ENCODE measurements at places on chromosomes 12 and 14.

- DNase-seq, result no peak
Measured at GRCh38 chr14:105026802-105027563, 6.1 kb upstream of the CDCA4 start.

GRCh38 chr12:122635471-122635870, 67.7 kb downstream of the HCAR2 start:
- DNase-seq, result no peak

GRCh38 chr12:111275308-111275707, 93.6 kb downstream of the PHETA1 start:
- DNase-seq, result no peak

DNA sequence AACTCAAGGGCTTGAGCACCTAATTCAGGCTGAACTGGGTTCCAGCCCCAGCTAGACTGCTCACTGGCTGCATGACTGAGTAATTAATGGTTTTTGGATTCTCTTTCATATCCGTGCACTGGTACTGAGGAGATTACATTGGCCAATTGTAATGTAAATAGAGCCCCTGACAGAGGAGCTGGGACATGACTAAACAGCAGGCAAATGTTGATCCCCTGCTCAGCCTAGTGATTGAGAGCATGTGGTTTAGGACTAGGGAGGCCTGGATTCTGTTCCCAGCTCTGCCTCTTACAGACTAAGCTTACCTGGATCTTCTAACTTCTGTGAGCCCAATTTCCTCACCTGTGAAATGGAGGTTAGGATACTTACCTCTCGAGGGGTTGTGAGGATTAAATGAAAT, 204.3 kb downstream of the ESR2 start:
- DNase-seq, result no peak

- DNase-seq, result no peak
Measured at GRCh38 chr14:83019744-83020414, 1486.2 kb upstream of the SEL1L start.

DNA sequence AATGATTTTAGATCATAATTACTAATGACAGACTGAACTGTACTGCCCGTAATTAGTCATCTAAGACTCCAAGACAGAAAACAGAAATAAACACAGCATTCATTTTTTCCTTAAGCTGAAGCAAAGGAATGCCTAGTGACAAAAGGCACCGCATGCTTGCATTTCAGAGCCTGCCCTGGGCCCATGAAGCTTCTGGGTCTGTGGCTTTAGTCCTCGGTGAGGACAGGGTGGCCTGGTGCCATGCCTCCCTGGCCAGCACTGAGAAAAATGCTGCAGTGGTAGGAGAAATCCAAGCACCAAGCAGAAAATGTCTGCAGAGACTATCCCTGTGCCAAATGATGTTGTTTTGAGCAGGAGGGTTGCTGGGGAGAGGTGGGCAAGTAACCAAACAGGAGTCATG, 171.6 kb downstream of the CALM1 start:
- DNase-seq, result no peak

DNA sequence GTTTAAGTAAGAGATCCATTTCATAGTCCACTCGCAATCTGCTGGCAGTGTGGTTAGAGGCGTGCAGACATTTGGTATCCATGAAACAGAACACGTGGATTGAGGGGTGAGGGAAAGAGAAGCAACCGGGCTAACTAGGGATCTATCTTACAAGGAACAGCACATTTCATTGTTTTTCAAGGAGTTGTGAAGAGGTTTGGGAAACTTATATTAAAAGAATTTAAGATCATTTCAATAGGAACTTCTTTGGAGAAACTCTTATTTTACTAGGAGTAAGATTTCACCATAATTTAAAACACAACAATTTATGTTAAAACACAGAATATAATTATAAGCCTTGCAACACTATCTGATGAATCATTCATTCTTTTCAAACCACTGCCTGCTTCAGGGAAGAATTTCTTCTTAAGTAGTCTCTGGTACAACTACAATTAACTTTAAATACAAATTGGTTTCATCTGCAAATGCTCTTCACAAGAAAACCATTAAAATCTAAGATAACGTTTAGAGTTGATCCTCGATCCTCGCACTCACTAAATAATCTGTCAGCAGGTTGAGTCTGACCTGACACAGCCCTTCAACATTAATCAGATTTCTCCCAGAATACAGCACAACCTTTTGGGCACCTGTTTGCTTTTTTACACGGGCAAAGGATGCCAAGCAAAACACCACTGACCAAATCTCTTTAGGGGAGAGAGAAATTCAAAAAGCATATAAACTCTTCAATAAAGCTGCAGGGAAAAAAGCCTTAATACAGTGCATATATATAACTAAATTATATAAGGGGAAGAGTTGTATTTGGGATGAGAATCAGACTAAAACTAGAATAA, 27.3 kb downstream of the PPTC7 start:
- no peak for DNase-seq

GRCh38 chr14:95234426-95234825, 77.1 kb upstream of the DICER1 start:
- DNase-seq, result no peak

- no peak for DNase-seq
Measured at GRCh38 chr12:123813349-123813748, 51.2 kb downstream of the DNAH10 start.

DNA sequence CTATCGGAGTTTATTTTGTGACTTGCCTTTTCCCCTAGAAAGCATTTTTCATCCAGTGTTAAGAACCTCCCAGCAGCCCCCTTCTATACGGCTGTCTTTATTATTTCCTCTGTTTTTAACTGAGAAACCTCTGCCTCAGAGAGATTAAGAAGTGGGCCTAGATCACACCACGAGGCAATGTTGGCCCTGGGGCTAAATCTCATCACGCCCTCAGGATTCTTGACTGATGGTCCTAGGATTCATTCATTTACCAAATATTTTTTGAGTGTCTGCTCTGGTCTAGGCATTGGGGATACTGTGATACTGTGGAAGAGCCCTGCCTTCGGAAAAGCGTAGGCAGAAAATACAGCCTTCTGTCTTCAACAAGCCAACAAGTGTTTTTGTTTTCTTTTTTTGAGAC, 42.1 kb downstream of the C14orf132 start:
- DNase-seq, result no peak

- no peak for DNase-seq
Measured at GRCh38 chr14:87461704-87462103, 531.3 kb downstream of the GALC start.

DNA sequence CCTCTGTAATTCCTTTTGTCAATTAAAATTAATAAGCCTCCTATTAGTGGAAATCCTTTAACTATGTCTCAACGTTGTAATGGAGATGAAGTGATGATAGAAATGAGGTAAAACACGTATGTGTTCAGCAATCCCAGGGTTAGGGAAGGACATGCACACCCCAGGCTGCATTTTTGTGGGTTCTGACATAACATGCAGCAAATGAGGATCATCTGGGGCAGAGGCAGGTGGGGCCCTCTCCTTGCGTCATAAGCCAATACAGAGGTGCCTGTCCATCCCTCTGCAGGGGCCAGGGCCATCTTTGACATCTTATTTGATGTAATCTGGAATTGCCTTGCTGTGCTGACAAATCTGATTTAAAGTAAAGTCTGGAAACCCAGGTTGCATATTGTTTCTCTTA, 73.2 kb downstream of the MYRFL start:
- DNase-seq, result no peak

DNA sequence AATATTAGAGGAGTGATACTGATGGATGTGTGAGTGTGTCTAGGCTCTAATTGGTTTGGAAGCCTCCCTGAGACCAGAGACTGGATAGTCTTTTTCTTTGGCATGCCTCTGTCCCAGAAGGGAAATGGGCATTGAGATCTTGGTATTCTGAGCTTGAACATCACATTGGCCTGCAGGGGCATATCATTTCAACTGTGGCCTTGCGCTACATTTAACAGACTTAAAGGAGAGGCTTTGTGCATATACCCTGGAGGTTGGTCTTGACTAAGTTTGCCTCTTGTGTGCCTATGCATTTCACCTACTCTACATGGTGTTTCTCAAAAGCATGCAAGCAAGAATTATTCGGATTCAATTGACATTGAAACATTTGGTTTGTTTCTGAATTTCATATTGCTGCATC, 185.4 kb downstream of the TMTC2 start:
- DNase-seq, result no peak

- no peak for DNase-seq
Measured at GRCh38 chr14:101909371-101910096, 54.8 kb upstream of the DYNC1H1 start.

DNA sequence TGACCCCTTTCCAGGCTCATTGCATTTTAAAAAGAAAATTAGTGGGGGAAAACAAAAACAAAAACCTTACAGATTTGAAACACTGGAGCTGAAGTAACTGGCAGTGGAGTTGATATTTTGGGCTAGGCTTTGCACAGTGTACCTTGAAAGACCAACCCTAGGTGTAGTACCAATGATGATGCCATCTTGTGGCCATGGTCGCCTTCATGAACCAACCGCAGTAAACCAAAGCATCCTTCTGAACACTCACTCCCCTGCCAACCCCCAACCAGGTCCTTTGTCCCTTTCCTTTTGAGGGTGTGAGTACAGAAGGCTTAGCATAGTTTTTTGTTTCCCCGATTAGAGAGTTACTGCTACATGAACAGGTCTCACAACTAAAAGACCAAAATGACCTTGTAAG, 5.9 kb downstream of the TOMM20L start:
- DNase-seq, result no peak
